Peyer's patch (tissue), 4 donors: ENCODE measurements at places on chromosomes 2 and 18.

DNA sequence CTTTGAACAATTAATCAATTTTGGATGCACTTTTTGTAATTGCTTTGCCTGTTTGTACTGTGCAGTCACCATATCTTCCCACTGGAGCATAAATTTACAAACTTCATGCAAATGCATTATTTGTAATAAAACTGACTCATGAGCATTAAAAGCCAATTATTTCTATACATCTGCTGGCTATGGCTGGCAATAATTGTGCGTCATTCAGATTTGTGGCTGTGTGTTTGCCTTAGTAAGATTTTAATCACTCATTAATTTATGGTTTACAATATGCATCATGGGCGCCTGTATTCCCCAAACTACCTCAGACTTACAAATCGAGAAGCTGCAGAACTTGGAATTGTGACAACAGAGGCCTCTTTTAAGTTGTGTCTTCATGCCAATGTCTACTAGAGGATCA lies 132.4 kb upstream of the TRIB2 start:
- DNase-seq, result no peak

DNA sequence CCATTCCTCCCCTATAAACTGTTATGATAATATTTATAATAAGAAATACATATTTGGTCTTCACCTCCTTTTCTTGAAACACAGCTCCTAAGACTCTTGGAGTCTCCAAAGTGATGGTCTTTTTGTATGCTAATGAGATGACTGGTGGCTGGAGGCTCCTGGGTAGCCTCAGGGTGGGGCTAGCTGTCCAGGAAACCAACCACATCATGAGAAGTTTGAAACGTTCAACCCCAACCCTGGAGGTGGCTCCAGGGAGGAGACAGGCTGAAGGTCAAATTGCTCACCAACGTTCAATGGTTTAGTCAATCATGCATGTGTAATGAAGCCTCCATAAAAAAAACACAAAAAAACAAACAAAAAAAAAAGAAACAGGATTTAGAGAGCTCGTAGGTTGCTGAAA lies 298.7 kb upstream of the MGAT5 start:
- no peak for DNase-seq

DNA sequence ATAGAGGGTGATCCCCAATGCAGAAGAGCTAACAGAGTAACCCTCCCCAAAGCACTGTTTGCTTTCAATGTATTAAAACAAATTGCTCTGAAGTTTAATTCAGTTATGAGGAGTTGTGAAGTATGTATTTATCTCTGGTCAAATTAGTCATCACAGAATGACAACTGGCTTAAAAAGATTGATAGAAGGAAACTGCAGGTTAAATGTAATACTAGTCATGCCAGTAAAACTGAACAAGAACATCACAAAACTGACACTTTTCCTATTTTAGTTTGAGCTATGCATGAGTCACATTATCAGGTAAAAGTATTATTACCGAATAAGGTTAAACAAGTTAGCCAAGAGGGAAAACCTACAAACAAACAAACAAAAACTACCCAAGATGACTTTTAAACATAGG lies 99.0 kb upstream of the ACVR1C start:
- DNase-seq, result no peak

- no peak for DNase-seq
These were observed 17.4 kb upstream of the STEAP3 start for GRCh38 chr2:119206201-119206600.

DNA sequence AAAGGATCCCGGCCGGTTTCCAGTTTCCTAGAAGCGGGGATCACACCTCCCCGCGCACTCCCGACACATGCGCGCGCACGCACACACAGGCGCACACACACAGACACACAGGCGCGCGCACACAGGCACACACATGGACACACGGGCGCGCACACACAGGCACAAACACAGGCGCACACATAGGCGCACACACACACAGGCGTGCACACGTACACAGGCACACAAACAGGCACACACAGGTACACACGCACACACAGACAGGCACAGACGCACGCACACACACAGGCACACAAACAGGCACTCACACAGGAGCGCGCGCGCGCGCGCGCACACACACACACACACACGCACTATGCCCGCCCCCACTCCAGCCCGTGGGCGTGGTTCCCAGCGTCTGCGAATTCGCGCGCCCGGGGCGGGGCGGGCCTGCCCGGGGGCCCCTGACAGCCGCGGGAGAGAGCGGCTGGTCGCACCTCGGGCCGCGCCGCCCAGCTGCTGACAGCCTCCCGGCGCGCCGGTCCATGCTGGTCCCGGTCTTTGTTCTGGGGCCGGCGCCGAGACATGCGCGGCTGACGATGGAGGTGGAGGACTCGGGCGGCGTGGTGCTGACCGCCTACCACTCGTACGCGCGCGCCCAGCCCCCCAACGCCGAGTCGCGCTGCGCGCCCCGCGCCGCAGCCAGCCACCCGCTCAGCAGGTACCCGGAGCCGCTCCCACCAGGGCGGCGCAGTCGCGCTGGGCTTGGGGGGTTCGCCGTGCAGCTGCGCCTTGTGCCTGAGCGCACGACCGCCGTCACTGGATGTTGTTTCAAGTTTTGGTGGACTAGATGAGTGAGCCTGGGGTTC lies at the start of gene ARHGAP28:
Gene ARHGAP28 (plus strand): TSS at position 470 of the 845 bp plus-strand sequence. CDS start 106 bp downstream, at position 576.
- DNase-seq, result peak; percentile 66

- no peak for DNase-seq
These were observed 22.0 kb downstream of the SLC14A1 start for GRCh38 chr18:45745817-45746461.

DNA sequence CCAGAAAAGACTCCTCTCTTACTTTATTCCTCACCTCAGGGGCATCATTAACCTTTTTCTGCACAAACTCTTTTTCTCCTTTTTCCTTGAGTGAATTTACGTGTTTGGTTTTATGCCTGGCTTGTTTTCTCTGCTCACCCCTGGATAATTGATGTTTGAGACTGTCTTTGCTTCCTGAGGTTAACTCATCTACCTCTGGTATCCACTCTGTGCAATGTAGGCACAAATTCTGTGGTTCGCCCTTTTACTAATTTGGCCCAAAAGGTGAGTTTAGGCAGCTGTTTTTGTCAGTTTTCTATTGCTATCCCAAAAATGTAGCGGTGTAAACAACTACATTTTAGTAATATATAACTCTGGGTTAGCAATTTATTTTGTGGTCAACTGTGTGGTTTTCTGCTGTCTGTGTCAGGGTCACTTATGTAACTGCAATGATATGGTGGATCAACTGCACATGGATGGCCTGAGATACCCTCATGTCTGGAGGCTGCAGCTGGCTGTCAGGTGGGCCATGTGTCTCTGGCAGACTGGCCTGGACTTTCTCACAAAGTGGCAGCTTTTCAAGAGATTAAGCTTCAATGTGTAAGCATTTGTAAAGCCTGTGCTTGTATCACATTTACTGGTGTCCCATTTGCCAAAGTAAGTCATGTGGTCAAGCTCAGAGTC lies 329.7 kb downstream of the FSIP2 start:
- no peak for DNase-seq

- DNase-seq, result no peak
These were observed 5.8 kb downstream of the NGEF start for GRCh38 chr2:233007270-233007669.

- DNase-seq, result no peak
These were observed 23.2 kb downstream of the COBLL1 start for GRCh38 chr2:164818149-164819136.

DNA sequence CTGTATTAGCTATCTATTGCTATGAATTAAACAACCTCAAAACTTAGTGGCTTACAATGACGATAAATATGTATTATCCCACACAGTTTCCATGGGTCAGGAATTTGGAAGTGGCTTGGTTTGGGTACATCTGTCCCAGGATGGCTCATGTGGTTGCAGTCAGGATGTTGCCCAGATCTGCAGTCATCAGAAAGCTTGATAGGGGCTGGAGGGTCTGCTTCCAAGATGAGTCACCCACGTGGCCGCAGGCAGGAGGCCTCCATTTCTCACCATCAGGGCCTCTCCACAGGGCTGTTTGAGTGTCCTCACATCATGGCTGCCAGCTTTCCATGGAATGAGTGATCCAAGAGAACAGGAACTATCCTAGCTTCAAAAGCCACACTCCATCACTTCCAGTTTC lies 46.4 kb downstream of the CHRNA1 start:
- DNase-seq, result no peak

- no peak for DNase-seq
These were observed 103.8 kb upstream of the OSR1 start for GRCh38 chr2:19462256-19462645.

DNA sequence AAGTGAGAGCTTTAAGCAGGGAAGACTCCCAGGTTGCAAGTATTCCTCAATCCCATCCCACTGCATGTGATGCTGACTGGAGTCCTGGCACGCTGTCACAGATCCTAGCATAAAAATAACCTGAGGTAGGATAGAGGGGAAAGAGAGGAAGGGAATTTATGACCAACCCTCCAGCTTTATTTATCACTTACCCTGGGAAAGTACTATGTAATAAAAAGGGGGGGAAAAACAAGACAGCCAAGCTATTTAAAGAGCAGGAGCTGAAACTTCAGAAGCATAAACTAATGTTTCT lies 122.2 kb downstream of the SLC8A1 start:
- no peak for DNase-seq

DNA sequence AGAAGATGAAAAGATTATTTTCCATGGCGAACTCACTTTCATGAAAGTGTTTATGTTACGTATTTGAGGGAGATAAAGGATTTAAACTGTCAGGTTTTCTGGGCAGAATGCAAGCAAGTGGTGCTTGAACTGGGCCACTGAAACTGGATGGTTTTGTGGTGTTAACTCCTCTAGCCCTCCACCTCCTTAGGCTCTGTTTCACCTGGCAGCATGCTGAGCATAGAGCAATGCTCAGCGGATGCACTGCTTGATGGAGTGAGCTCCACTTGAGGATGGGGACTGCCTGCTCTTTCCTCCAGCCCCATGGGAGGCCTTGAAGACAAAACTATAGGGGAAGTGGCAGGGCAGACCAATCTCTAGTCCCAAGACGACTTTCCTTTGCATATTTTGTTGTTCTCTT lies 345.8 kb downstream of the TDRD15 start:
- no peak for DNase-seq

DNA sequence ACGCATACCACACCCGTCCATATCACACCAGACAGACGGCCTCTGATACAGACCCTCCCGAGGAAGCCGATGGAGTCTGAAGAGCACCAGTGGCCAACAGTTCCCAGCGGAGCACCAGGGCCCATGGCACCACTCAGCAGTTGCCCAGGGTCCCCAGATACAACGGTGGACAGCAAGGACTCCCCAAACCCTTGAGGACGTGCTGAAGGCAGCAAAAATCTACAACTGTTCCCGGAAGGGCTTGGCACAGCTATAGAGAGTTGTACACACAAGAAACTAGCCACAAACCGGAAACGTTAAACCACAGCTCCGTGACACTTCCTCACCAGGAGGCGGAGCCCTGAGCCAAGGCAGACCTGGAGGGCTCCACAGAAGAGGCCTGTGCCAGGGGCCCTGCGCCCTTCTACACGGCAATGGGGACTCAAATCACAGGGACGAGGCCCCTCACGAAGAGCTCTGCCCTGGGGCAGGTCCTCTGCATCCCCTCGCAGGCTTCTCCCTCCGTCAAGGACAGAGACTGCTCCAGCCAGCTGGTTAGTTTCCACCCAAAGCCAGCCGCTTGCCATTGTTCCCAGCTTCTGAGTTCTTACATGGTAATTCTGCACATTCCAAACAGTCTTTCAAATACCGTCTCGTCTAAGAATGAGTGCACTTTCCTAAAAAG lies 133.4 kb downstream of the HDAC4 start:
- peak; percentile 95 for DNase-seq

DNA sequence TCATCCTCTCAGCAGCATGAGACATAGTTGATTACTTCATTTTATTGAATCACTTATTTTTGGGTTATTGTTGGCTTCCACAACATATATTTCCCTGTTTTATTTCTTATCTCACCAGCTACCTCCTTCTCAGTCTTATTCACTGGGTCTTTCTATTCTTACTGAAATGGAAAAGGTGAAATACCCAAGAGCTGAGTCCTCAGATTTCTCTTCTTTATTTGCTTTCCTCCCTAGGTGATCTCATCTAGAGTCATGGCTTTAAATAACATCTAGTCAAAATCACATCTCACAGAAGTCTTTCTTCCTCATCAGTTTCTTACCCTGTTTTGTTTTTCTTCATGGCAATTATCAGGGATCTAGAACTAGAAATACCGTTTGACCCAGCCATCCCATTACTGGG lies 105.0 kb upstream of the RBBP8 start:
- DNase-seq, result no peak

DNA sequence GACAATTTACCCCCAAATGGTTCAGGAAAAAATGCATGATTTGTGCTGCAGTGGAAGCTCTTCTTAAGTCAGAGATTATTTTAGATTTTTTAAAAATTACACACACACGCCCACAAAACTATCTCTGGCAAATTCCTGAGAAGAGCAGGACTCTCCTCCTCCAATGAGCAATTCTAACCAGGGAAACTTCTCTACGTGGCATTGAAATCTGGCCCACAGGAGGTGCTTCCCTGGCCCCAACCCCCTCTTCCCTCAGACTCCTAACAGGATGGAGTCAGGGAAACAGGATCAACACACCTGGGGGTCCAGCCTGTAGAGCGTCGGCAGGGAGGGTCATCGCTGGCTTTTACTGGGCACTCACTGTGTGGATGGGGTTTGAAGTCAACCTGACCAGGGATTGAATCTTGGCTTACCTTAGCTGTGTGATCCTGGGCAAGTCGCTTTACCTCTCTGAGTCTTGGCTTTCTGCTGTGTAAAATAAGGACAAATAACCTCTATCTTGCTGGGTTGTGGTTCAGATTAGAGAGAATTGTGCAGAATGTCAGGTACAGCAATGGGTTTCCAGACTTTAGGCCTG lies 65.4 kb upstream of the ASAP2 start:
- DNase-seq, result no peak

- DNase-seq, result no peak
These were observed 21.8 kb upstream of the DNAJC27 start for GRCh38 chr2:24993406-24994145.

DNA sequence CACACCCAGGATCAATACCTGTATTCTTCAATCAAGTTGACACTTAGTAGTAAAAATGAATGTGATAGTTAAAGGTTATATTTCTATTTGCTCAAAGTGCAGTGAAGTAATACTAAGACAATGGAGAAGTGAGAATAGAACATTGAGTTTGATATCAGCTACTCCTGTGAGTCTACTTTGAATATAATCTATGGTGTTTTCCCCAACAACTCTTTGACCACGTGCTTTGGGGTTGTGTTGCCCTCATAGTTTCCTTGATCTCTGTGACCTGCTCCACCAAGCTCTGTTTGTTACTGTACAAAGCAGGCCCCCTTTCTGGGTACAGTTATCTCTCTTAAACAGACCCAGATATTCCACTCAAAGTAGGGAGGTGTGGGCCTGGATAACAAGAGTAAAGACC lies 222.9 kb downstream of the GALR1 start:
- no peak for DNase-seq

DNA sequence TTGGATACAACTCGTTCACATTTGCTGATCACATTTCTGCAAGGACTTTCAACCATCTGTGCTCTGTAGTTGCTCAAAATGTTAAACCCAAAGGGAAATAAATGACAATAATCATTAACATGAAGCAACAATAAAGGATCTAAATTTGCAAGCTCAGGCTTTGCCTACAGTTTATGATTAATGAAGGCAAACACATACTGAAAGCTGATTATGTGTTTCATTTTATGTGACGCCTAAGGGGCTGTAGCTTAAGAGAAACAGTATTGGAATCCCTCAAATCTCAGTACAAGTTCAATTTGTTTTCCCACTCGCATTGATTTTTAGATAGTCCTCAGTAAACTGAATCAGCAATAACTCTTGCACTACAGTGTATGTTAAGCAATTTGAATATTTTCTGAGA lies 160.3 kb upstream of the FSIP2 start:
- DNase-seq, result no peak

- DNase-seq, result no peak
These were observed 18.7 kb upstream of the SLC40A1 start for GRCh38 chr2:189599245-189599644.

- DNase-seq, result no peak
These were observed 125.5 kb downstream of the ANKRD44 start for GRCh38 chr2:197184959-197185586.
